ENCODE measurements at places on chromosomes 13 and 19.

DNA sequence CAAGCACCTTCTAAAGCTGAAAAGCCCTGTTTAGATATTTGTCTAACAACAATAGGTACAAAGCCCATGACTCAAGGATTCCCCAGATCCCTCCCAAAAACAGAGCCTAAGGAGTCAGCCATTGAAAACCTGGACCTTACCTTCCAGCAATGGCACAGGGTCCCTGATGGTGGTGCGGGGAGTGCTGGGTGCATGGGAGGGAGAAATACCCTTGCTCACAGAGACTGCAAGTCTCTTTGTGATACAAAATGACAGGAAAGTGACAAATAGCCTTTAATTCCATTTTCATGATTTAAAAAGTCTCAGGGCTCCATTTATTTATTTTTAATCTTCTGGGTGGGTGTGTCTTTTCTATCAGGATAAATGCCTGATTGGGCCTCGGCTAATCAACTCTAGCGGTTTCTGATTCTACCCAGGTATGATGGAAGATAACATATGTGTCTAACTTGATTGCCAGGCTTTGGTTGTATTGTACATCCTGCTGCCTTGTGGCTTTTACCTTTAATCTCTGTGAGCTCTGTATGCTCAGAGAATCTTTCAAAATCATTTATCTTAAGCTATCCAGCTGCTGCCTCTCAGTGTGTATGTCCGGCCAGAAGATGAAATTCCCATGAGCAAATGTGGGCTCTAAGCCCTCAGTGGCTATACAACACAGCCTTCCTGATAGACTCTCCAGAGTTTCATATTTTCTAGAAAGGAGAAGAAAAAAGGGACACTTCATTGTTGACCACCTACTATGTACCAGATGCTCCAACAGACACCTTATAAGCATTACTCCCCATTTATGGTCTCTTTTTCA, 54.6 kb upstream of the FAM124A start:
- DNase-seq: no peak

DNA sequence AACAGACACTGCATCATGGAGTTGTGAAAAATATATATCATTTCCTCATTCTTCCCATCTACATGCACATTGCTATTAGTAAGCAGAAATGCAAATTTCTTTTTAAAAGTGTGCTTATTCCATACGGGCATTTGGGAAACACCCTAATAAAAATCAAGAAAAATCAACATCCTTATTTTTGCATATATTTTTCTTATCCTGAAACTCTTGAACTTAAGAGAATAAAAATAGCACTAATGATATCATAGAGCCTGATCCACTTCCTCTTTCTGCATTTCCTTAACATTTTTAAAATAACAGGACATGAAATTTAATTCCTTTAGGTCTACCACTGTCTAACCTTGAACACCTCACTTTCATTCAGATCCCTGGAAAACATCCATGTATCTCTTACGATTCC, 123.3 kb downstream of the VWA8 start:
- DNase-seq: no peak

DNA sequence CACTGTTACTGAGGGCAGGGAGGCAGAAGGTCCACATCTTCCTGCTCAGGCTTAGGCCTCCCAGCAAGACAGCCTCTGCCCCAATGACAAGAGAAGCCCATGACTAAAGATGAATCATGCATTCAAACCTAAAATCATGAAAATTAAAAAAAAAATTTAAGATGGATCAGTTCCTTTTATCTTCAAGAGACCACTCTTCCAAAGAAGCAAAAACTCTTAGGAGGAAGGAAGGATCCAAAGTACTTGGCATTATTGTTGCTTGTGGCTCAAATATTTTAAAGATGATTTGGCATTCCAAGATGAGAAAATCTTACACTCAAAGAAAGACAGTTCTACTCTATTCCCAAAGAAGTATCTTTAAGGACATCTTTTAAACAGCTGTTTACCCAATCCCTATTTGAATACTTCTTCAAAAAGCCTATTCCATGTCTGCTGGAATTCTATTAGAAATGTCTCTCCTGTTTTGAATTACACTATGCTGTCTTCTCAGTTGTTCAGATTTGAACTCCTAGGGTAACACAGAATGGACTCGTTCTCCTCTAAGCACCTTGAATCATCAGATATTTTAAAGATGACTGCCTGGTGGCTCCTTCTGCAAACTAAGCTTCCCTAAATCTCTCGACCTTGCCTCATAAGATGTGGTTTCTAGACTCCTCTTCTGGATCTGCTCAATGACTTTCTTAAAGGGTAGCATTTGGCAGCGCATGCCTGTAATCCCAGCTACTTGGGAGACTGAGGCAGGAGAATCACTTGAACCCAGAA, 7.0 kb downstream of the SERP2 start:
- no peak for DNase-seq

DNA sequence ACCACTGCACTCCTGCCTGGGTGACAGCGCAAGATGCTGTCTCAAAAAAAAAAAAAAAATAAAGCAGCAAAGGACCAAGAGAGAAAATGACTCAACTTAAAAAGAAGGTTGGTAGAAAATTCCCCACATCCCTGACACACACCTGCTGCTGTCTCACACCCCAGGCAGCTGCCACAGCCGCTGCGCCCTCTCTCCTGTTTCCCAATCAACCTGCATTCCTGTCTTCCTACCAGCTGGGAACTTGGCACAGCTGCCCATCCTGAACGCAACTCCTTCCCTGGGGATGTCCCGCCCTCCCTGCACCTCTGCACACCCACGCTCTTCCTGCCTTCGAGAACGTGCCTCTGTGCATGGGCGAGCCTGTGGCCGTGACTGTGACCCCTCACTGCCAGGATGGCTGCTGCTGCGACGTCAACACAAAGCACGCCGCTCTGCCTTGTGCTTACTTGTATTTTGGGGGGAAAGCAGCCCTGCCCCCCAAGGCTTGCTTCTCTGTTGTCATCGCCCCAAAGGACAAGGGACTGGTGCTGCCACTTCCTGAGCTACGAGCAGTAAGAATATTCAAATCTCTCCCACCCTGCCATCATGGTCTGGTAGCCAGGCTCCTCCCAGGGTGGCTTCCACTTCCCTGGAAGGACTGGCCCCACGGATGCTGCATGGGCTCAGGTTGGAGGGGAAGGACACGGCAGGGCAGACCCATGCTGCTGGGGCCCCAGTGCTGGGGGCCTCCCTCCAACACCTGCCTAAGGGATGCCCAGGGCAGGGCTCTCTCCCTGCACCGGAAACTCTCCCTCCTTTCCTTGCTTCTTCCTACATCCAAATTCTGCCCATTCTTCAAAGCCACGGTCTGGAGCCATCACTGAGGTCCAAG, 20.7 kb downstream of the SH3GL1 start:
- DNase-seq: peak; percentile 89

- DNase-seq: no peak
Measured at GRCh38 chr13:75312884-75313520, 169.0 kb downstream of the TBC1D4 start.

All from RCC 7860 (cell line).